ENCODE measurements at places on chromosomes 3 and 15.

DNA sequence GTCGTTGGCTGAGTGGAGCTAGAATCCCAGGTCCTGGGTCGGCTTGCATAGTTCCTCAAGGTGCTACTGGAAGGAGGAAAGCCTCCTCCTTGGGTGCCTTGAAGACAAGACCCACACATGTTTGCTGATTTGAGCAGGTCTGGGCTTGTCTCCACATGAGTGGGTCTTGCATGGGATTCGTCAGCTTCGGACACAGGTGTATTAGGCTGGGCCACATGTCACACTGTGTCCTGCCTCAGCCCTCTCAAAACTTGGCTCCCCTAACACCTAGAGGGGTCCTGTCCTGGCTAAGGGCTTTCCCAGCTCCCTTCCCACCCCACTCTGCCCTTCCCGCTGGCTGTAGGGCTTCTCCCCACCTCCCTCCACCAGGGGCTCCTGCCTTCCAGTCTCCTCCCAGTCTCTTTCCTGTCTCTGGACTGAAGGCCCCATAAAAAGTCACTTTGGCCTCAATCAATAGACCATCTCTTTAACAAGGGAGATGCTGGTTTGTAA, 73.0 kb upstream of the ADPGK start:
- DNase-seq: no peak

DNA sequence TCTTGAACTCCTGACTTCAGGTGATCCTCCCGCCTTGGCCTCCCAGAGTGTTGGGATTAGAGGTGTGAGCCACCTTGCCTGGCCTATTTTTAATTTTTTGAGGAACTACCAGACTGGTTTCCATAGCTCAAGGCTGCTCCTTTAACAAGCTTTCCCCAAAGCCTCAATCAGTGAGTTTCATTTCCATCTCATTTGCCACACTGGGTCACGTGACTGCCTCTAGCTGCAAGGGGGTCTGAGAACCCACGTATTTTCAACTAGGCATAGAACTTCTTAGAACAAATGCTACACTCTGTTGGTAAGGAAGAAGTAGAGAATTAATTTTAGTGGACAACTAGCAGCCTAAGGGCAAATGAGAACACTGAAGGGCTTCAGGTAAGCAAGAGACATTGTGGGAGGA, 3.1 kb upstream of the CD276 start:
- no peak for DNase-seq

- peak; percentile 60 for DNase-seq
Observed at GRCh38 chr15:88649286-88649733, 10.5 kb downstream of the ISG20 start.

- DNase-seq: no peak
Observed at GRCh38 chr3:32146746-32147211, 40.4 kb downstream of the GPD1L start.

- no peak for DNase-seq
Observed at GRCh38 chr3:122213650-122214049, 30.2 kb downstream of the CASR start.

GRCh38 chr3:73144276-73144675, 82.8 kb downstream of the EBLN2 start:
- DNase-seq: no peak

DNA sequence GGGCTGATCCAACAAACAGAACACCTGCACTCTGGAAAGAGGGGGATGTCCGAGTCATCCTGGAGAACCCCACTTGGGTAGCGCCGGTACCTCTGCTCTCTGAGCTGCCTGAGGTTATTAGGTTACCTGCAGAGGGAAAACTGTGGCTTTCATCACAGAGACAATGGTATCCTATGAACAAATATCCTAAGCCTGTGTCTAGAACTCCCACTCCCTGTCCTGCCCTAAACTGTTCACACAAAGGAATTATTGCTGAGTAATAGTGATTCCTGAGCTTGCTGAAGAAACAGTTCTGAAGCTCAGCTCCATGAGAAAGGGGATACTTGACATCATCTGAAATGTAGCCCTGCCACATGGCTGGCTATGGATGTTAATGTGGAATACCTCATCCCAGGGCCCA, 31.9 kb upstream of the WNT5A start:
- DNase-seq: no peak

GRCh38 chr3:113096188-113096892, 105.6 kb downstream of the GTPBP8 start:
- no peak for DNase-seq

DNA sequence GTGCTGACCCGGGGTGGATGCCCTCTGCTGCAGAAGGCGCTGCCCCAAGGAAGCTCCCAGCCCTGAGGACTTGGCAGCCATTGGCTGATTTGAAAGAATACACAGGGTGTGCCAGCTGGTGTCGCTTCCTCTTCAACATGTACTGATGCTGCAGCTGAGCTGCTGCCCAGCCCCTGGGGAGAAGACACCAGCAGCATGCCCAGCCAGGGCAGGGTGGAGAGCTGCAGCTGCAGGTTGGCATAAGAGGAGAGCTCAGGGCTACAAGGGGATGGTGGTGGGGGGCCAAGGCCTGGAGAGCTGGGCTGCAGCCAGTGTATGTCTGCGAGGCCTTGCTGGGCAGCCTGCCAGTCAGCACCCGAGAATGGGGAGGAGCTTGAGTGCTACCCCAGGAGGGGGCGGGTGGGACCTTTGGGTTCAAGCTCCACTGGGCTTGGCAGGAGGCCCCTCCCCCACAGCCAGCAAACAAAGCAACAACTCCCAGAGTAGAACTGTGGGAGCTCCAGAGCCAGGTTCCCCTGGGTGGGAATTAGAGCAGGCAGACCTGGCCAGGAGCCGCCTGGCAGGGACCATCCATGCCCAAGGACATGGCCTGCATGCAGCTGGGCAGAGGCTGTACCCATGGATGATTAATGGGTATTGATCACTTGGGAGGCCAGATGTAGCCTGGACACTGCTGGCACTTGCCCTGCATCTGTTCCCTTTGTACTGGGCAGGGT, 9.2 kb upstream of the SEMA4B start:
- DNase-seq: no peak

DNA sequence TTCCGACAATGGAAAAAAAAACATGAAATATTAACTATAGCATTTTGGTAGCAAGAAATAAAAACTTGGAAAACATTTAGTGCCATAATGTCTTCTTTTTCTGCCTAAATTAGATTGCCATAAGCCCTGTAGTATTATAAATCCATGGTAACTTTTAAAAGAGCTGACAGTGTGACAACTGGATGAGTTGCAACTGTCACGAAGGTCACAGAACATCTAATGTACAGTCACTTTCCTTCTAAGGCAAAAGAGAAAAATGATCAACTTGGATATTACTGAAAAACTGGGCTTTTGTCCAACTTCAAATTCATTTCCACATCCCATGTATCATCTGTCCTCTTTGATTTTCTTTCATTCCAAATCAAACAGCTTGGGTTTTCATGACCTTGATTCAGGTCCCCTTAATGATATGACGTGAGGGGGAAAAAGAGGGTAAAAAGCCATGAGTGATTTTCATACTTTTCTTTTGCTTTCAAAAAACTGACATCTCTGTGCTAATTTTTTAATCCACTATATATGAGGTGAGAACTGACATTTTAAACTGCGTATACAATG, 602 bp downstream of the CPB1 start:
- DNase-seq: no peak

GRCh38 chr15:65377976-65378366, at the start of gene IGDCC3:
IGDCC3 (minus strand) TSS chr15:65378002; CDS start chr15:65377788, 214 bp downstream.
- DNase-seq: no peak

- no peak for DNase-seq
Observed at GRCh38 chr3:140763532-140763931, 85.7 kb downstream of the TRIM42 start.

GRCh38 chr3:27847697-27848096, 125.6 kb upstream of the EOMES start:
- no peak for DNase-seq
